ENCODE measurements at places on chromosomes 5 and 9. TPM values are rescaled to one million over a fixed set of nuclear protein-coding genes. Genes with fewer than 3 reads are reported as not detected.

The BAAT gene
- total RNA-seq = 2.6 TPM

The FAM78A gene
- total RNA-seq = under 0.01 TPM

GRCh38 chr9:37676411-37676830, 25.7 kb downstream of the FRMPD1 start:
- no peaks in the 10 kb centered on the region for H3K36me3 ChIP-seq
- H3K4me3 ChIP-seq = no peak overlapping the region
- H3K4me1 ChIP-seq = no peaks in the 10 kb centered on the region
- DNase-seq = no peak

DNA sequence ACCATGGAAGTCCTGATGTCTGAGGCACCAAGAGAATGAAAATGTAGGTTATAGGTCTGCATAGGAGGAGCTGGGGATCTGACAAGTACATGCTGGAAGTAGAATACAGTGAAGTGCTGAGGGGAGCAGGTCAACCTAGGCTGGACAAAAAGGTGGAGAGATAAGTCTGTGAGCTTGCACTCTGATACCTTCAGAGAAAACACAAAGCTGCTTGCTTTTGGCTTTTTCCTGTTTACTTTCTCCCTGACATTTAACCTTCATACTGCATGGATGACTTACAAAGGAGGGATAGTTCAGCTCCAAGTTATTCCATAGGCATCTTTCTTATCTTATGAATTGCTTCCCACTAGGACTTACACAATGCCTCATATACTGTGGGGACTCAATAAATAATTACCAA, 256.7 kb upstream of the NREP start:
- no peak overlapping the region for H3K4me3 ChIP-seq
- H3K27me3 ChIP-seq = no peaks in the 10 kb centered on the region
- no peaks in the 10 kb centered on the region for H3K36me3 ChIP-seq

DNA sequence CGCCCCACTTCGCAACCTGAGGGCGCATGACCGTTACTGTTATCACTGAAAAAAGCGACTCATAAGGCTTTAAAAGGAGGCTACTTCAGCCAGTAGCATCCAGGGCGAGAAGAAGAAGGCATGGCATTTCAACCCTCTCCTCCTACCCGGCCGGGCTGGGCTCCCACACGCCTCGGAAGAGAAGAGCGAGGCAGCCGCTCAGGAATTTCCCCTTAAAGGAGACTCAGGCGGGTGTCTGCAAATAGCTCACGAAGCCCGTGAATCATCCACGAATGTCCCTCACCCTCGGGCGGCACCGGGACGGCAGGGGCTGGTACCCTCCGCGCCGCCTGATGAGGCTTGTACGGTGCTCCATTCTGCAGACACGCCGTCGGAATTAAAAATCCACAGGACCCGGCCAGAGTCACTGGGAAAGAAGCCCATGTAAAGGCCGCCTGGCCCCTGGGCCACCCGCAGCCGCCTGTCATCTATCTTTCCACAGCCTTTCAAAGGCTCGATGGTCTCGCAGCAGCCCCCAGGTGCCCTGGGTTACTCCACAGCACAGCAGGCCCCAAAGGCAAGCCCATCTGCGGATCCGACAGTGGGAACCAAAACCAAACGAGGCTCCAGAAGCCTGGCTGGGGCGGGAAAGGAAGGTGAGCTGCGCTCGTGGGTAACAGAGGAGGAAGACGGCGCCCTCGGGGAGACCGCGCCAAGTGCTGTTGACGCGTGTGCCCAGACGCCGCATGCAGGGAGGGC, 11.8 kb downstream of the SLC12A7 start:
- H3K27ac ChIP-seq = no peak overlapping the region
- no peaks in the 10 kb centered on the region for H3K27me3 ChIP-seq
- H3K36me3 ChIP-seq = no peaks in the 10 kb centered on the region
- H3K4me3 ChIP-seq = no peak overlapping the region
- H3K4me1 ChIP-seq = peaks cover 39% of the 10 kb centered on the region
- no peak for DNase-seq

DNA sequence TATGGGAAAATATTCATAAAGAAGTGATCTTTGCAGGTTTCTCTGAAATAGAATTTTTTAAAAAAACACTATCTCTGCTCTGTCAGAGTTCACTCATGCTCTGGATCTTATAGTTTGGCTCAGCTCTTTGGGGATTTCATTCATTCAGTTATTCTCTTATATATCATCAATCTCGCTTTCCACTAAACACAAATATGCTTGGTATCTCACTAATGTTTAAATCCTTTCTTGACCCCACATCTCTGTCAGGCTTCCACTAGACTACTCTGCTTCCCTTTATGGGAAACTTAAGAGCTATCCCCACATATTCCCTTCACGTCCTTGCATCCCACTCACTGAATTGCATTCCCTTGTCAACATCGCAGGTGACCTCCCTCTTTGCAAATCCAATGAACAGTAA, 396.1 kb downstream of the ENC1 start:
- H3K4me1 ChIP-seq = peaks cover 53% of the 10 kb centered on the region
- no peak overlapping the region for H3K27ac ChIP-seq
- H3K4me3 ChIP-seq = no peak overlapping the region
- no peaks in the 10 kb centered on the region for H3K36me3 ChIP-seq
- H3K27me3 ChIP-seq = no peaks in the 10 kb centered on the region
- DNase-seq = no peak

GRCh38 chr9:93298498-93299417, 114.8 kb downstream of the WNK2 start:
- peaks cover 22% of the 10 kb centered on the region for H3K4me1 ChIP-seq
- no peak for DNase-seq
- no peaks in the 10 kb centered on the region for H3K27me3 ChIP-seq
- H3K4me3 ChIP-seq = no peak overlapping the region
- H3K27ac ChIP-seq = no peak overlapping the region

GRCh38 chr9:117492476-117492875, 77.6 kb upstream of the ASTN2 start:
- DNase-seq = no peak
- H3K4me1 ChIP-seq = peaks cover 31% of the 10 kb centered on the region
- no peaks in the 10 kb centered on the region for H3K36me3 ChIP-seq
- no peaks in the 10 kb centered on the region for H3K27me3 ChIP-seq
- no peak overlapping the region for H3K4me3 ChIP-seq
- no peak overlapping the region for H3K27ac ChIP-seq
